ENCODE measurements at places on chromosomes 16 and 17.

- peak; percentile 71 for DNase-seq
Measured at GRCh38 chr17:5500589-5501391, 14.4 kb downstream of the MIS12 start.

GRCh38 chr16:84950906-84951305 is 60.4 kb downstream of the ZDHHC7 start:
- DNase-seq, result peak; percentile 6

- no peak for DNase-seq
Measured at GRCh38 chr17:2921443-2921842, 125.2 kb downstream of the RAP1GAP2 start.

- DNase-seq, result peak; percentile 20
Measured at GRCh38 chr17:7046127-7046724, 2.3 kb upstream of the SLC16A11 start.

GRCh38 chr17:30084788-30085187 is 31.8 kb upstream of the NSRP1 start:
- DNase-seq, result no peak

GRCh38 chr16:8605554-8605953 is 15.2 kb upstream of the TMEM114 start:
- no peak for DNase-seq

DNA sequence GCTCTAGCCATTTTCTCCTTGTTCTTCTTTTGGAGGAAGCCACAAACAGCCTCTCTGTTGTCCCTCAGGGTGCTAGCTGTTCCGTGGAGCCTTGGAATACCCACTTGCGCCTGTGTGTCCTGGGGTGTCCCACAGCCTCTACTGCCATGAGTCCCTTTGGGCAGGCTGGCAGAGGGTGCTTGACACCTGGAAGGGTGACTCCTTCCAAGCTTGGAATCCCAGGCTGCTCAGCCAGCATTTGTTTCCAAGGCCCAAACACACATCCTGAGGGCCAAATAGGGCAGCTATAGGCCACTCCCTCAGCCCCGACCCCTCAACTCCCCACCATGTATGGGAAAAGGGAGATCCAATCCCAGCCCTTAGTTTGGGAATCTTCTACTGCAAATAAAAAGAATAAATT is 14.9 kb downstream of the ZNHIT3 start:
- no peak for DNase-seq

DNA sequence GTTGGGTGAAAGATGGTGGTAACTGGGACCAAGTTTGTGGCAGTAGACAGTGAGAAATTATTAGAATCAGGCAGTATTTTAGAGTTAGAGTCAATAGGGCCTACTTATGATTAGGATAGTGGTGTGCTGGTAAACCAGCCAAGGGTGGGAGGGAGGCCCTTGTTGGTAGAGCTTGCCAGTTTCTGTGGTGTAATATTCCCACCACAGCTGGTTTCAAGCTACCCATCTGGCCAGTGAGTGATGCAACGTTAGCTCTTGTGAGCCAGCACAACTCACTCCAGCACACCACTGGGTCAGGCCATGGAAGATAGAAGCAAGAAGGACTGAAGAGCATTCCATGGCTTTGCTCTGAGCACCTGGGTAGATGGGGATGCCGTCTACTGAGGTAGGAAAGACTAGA is 34.9 kb downstream of the GNAO1 start:
- DNase-seq, result no peak

DNA sequence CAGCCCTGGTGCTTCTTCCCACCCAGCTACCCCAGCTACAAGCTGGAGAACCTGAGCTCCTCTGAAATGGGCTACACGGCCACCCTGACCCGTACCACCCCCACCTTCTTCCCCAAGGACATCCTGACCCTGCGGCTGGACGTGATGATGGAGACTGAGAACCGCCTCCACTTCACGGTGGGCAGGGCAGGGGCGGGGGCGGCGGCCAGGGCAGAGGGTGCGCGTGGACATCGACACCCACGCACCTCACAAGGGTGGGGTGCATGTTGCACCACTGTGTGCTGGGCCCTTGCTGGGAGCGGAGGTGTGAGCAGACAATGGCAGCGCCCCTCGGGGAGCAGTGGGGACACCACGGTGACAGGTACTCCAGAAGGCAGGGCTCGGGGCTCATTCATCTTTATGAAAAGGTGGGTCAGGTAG is 3.6 kb downstream of the GAA start:
- DNase-seq, result no peak

DNA sequence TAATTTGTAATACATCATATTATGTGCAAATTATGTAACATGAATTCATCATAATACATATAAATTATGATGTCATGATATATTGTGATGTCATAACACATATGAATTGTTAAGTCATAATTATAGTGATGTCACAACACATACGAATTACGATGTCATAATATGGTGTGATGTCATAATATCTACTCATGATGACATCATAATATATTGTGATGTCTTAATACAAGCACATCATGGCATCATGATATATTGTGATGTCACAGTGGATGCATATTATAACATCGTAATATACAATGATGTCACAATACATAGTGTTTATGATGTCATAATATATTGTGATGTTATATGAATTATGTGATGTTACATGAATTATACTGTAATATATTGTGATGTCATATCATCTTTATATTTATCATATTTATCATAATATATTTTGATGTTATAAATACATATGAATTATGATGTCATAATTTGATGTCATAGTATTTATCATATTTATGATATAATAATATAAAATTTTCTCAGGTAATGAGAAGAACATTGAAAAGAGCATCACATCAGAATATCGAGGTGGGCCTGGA is 1793.0 kb downstream of the TP53TG3F start:
- no peak for DNase-seq

GRCh38 chr16:74321356-74321755 is 24.7 kb downstream of the PSMD7 start:
- DNase-seq, result no peak

DNA sequence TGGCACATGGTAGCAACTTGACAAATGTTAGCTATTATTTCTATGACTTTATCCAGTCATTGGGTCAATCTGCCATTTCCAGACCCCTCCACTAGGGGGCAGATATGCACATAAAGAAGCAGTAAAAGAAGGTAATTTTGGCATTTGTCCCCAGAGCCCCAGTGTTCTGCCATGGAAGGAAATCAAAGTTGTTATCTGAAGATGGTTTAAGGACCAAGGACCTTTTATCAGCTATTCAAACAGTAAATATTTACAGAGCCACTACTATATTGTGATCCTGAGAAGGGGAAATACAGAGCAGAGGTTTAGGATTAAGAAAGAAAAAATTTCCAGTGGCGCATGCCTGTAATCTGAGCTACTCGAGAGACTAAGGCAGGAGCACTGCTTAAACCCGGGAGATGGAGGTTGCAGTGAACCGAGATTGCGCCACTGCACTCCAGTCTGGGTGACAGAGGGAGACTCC is 20.0 kb downstream of the TRAF4 start:
- DNase-seq, result peak; percentile 75

DNA sequence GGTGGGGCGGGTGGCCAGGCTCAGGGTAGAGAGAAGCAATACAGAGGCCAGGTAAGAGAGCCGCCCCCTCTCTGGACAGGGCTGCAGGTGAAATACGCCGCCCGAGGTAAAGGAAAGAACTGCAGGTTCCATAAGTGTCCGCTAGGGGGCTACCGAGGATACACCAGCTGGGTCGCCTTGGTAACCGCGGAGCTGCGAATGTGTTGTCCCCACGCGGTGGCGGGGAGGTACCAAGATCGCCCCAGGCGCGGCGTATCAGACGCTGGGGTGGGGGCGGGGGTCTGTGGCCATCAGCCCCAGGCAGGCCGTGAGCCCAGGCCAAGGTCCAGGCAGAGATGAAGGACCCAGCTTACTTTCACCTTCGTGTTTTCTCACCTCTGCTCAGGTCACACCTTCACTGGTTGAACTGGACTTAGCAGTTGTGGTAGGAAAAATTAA is 18.4 kb upstream of the ZFP90 start:
- DNase-seq, result peak; percentile 84

GRCh38 chr17:19645734-19646201 is 2.8 kb upstream of the ALDH3A2 start:
- DNase-seq, result peak; percentile 13

- DNase-seq, result no peak
Measured at GRCh38 chr16:54208237-54208636, 78.3 kb downstream of the IRX3 start.

- DNase-seq, result no peak
Measured at GRCh38 chr17:63688396-63689020, 11.4 kb downstream of the LIMD2 start.

DNA sequence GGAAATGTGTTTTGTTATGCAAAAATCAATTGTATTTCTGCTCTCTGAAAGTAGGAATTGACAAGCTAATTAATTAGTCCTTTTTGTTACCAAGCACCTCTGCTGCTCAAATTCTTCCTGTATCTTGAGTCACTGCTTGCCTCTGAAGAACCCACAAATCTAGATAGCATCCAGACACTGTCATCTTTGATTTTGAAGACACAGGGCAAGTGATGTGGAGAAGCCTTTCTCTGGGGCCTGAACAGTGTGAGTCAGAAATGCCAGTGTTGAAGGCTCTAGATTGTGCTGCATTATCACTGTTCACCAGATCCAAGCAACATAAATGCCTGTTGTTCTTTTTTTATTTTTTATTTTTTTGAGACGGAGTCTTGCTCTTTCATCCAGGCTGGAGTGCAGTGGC is 10.9 kb upstream of the ST6GALNAC1 start:
- DNase-seq, result no peak

GRCh38 chr16:65754820-65755691 is 611.4 kb upstream of the CDH5 start:
- no peak for DNase-seq

GRCh38 chr17:17581509-17581908 is 10.0 kb downstream of the PEMT start:
- DNase-seq, result no peak

DNA sequence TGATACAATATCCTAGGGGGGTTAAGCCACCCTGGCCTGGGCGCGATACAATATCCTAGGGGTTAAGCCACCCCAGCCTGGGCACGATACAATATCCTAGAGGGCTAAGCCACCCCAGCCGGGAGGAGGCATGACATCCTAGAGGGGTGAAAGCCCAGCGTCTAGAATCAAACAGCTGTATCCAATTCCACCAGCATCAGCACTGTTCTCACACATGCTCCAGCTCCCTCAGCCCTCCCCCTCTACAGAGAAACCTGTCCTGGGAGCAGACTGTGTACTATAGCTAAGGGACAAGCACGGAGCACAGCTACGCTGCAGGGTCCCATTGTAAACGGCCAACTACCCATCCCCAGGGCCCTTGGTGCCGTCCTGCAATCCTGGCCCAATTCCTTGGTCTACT is 6.2 kb downstream of the GINS2 start:
- DNase-seq, result no peak

DNA sequence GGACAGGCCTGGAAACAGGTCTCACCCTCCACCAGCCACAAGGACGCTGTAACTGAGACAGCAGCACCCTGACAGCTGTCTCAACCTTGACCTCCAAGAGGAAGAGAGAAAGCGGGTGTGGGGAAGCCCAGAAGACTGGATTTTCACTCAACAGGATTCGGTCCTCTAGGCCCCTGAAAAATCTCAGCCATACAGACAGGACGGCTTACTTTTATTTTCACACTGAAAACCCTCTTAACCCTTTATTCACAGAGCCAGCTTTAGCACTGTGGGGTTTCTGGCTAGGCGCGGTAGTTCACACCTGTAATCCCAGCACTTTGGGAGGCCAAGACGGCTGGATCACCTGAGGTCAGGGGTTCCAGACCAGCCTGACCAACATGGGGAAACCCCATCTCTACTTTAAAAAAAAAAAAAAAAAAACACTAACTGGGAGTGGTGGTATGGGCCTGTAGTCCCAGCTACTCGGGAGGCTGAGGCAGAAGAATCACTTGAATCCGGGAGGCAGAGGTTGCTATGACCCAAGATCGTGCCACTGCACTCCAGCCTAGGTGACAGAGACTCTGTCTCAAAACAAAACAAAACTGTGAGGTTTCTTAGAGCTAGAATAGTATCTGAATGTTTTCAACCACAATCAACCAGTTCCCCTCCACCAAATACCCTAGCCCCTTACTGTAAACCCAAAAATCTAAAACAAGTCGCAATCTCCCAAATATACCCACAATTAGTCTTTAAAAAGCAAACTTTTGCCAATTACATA is 5.3 kb downstream of the ANKRD11 start:
- DNase-seq, result no peak

- no peak for DNase-seq
Measured at GRCh38 chr17:6701719-6702118, 11.4 kb downstream of the SLC13A5 start.

GRCh38 chr17:50087246-50087911 is 7.8 kb upstream of the PDK2 start:
- peak; percentile 66 for DNase-seq

DNA sequence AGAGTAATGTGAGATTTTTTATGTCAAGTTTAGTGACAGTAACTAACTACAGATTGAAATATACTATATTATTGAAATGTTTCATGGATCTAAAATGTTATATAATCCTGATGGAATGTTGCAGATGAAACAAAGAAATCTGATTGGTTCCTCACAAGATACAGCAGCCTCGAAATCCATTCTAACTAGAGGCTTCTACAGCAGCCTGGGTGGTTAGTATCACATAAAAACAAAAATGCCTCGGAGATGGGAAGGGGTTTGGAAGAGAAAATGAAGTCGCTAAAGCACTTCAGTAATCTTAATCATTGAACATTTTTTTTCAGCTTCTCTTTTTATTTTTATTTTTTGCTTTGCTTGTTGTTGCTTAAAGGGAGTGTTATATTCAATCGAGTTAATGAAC is 75.2 kb downstream of the TANC2 start:
- DNase-seq, result no peak

- no peak for DNase-seq
Measured at GRCh38 chr16:81481207-81481821, 36.7 kb downstream of the CMIP start.

- DNase-seq, result no peak
Measured at GRCh38 chr17:82703036-82703745, 4.7 kb upstream of the RAB40B start.

DNA sequence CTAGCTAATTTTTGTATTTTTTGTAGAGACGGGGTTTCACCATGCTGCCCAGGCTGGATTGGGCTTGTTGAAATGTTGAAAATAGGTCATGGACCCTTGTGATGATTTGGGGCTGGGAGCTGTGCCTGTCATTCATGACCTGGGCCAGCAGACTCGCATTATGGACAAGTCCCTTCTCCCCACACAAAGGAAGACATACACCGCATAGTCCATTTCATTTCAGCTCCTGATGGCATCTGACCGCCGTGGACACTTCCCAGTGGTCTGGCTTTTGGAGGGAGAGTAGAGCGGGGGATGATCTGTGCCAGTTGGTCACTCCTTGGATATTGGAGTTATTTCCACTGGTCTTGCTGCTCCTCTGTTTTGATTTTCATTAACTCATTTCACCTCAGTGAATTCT is 34.8 kb downstream of the MPRIP start:
- no peak for DNase-seq

DNA sequence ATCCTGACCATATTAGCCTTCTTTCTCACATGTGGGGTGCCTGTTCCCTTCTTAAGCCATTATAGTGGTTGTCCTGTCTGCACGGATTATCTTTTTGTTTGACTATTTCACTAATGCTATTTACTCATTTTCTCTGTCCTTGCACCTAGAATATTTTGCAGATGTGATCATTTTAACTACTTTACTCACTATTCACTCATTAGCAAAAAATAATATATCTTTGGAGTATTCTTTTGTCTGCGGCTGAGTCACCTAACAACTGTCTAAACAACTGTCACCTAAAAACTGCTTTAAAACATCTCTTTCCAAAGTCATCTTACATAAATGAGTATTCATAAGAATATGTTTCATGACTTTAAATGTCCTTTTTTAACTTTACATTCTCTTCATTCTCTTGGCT is 87.4 kb downstream of the KCNJ2 start:
- no peak for DNase-seq

- DNase-seq, result no peak
Measured at GRCh38 chr17:4898351-4898750, 985 bp upstream of the C17orf107 start.

All from effector CD4-positive, alpha-beta T cell (primary cell).